ENCODE measurements at places on chromosomes 3 and 15. TPM values are rescaled to one million over a fixed set of nuclear protein-coding genes. Genes with fewer than 3 reads are reported as not detected.

The GRM2 gene
- 0.69 TPM for total RNA-seq

The FBXL2 gene
- total RNA-seq, result 27.6 TPM

The CLEC3B gene
- total RNA-seq, result not detected

DNA sequence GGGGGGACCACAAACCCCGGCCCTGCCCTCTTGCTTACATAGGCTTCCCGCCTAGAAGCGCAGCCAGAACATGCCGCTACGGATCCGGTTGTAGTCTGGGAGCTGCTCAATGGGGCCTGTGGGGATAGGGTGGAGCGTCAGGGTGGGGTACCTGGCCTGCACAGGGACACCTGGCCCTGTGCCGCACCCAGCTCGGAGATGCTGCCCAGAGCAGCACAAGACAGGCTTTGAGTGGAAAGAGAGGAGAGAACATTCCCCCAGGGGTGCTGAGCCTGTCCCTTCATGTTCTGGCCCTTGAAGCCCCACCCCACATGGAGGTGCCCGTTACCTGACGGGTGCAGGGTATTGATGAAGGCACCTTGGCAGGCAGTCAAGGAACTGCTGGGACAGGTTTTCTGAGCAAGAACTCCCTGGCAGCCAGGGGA, 4.0 kb upstream of the COL7A1 start:
- peaks cover 6% of the 10 kb centered on the region for H3K4me1 ChIP-seq
- no peak for DNase-seq
- H3K27me3 ChIP-seq, result no peaks in the 10 kb centered on the region
- H3K36me3 ChIP-seq, result peaks cover 41% of the 10 kb centered on the region

- H3K27me3 ChIP-seq, result no peaks in the 10 kb centered on the region
- H3K36me3 ChIP-seq, result no peaks in the 10 kb centered on the region
- no peaks in the 10 kb centered on the region for H3K4me1 ChIP-seq
- peak; percentile 47 for DNase-seq
- no peak overlapping the region for H3K27ac ChIP-seq
These were observed 543.0 kb upstream of the KCNMB2 start for GRCh38 chr3:177992993-177993970.

DNA sequence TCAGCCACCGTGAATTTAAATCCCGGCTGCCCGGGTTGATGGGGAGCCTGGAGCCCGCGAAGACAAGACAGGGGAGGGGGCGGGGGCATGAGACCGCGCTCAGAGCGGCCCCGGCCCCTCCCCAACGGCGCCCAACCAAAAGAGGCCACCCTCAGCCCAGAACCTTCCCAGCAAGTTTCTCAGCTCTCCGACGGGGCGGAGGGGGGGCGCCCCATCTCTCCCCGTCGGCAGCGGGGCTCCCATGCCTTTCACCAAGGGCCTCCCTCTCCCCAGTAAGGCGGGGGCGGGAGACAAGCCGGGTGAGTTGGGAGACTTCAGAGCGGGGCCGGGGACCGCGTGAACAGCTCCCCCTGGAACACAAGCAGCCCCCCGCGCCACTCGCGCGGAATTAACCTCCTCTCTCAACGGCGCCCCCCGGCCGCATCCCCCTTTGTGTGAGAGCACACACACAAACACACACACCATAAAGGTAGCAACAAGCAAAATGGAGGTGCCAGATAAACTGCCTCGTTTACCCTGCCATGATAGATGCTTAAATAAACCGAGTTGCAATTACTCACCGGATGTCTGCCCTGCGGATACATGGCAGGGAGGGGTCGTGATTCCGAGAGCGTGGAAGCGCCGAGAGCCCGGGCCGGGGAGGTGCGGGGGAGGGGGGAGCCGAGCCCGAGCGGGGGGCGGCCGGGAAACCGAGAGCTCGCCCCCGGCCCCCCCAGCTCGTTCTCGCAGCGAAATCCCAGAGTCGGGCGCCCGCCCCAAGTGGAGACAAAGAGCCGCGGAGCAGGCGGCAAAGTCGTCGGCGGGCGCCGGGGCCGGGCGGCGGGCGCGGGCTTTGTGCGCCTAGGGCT, 1.3 kb downstream of the TLE3 start:
- DNase-seq, result peak; percentile 50
- H3K36me3 ChIP-seq, result no peaks in the 10 kb centered on the region
- peaks cover 30% of the 10 kb centered on the region for H3K4me1 ChIP-seq

DNA sequence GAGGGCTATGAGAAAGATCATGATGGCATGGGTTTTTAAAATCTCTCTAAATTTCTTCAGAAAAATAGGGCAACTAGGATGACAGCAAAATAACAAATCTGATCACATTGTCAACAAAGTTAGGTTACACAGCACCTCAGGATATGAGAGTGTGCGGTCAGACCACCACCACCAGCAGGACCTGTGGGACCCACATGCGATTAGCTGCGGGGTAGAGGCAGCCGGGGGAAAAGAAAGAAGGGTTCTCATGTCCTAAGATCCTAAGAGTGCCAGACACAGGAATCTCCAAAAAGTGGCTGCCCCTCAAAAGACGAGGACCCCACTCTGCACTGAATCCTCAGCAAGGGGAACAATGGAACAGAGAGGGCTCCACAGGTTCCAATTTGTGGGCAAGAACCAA, 15.6 kb downstream of the CHRNA3 start:
- H3K4me1 ChIP-seq, result no peaks in the 10 kb centered on the region
- no peaks in the 10 kb centered on the region for H3K36me3 ChIP-seq
- no peaks in the 10 kb centered on the region for H3K27me3 ChIP-seq

DNA sequence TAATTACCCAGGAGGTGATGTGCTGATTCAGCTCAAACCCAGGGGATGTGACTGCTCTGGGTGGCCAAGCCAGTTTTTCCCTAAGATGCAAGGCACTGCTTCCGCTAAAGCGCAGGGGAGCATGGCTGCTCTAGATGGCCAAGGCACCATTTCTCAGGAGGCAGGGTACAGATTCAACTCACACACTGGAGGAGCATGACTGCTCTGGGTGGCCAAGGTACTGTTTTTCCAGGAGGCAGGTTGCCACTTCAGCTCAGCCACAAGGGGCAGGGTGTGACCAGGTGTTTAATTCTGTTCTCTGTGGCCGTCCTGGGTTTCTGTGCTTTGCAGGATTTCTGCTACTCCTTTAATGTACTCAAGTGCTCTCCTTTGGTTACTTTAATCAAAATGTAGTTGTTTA, 659.3 kb upstream of the ARRDC4 start:
- no peak overlapping the region for H3K4me3 ChIP-seq
- H3K36me3 ChIP-seq, result no peaks in the 10 kb centered on the region
- H3K27ac ChIP-seq, result no peak overlapping the region
- H3K4me1 ChIP-seq, result no peaks in the 10 kb centered on the region
- no peak for DNase-seq

DNA sequence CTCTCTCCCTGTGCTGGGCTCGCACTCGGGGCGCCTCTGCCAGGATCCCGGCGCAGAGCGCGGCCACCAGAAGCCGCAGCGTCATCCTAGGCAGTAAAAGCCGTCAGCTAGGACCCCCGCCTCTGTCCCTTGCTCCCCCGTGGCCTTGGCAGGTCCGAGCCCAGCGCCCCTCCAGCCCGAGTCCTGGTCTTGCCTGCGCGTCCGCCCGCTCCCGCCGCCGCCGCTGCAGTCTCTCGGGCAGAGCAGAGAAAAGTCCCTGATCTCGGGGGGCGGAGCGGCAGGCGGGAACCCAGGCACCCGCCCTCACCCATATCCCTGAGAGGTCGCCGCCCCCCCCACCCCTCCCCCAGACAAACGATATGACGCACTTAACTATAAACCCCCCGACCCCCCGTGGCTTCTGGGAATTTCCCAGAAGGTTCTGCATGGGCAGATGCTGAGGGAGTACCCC, at the start of gene COL7A1:
Gene COL7A1 (minus strand): TSS at position 255 of the 451 bp plus-strand sequence. CDS start 170 bp downstream, at position 85.
- peak within 1 kb of the TSS; percentile 81 for H3K27ac ChIP-seq
- DNase-seq, result no peak
- no peaks in the 10 kb centered on the region for H3K27me3 ChIP-seq
- no peak within 1 kb of the TSS for H3K4me3 ChIP-seq
- H3K4me1 ChIP-seq, result peaks cover 6% of the 10 kb centered on the region

GRCh38 chr3:16148783-16149182, 25.7 kb upstream of the GALNT15 start:
- H3K27ac ChIP-seq, result no peak overlapping the region
- no peaks in the 10 kb centered on the region for H3K4me1 ChIP-seq
- no peaks in the 10 kb centered on the region for H3K27me3 ChIP-seq
- H3K36me3 ChIP-seq, result no peaks in the 10 kb centered on the region
- no peak overlapping the region for H3K4me3 ChIP-seq

DNA sequence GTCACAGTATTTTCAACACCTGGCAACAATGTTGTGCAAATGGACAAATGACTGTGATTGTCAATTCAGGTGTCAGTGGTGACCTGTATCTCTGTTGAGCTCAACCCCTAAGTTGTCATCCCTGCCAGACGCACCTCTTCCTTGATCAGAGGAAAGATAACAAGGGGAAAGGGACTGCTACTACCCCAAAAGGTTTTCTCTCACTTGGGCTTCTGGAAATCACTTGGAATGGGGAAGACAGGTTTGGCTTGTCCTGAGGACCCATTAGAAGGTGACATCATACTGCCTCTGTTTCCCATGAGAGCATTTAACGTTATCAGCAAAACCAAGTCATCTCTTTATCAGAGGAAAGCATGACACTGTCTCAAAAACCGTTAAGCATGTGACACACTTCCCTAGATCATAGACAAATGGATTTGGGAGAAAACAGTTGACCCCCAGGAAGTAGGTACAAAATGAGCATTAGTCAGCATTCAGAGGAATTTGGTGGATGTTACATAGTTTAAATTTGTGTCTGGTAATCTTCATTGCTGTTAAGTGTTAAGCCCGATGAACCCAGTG, 769.5 kb downstream of the GRM7 start:
- peak; percentile 47 for DNase-seq
- no peak overlapping the region for H3K27ac ChIP-seq
- no peak overlapping the region for H3K4me3 ChIP-seq
- H3K36me3 ChIP-seq, result no peaks in the 10 kb centered on the region
- no peaks in the 10 kb centered on the region for H3K4me1 ChIP-seq

- no peaks in the 10 kb centered on the region for H3K36me3 ChIP-seq
- H3K4me1 ChIP-seq, result no peaks in the 10 kb centered on the region
- no peak overlapping the region for H3K4me3 ChIP-seq
- no peak overlapping the region for H3K27ac ChIP-seq
- H3K27me3 ChIP-seq, result peaks cover 5% of the 10 kb centered on the region
These were observed 9.8 kb upstream of the RHCG start for GRCh38 chr15:89506026-89506686.

The CTXN2 gene
- total RNA-seq, result not detected

The PAK6 gene
- 9.7 TPM for total RNA-seq

GRCh38 chr3:15496341-15496664, 25.2 kb downstream of the COLQ start:
- no peak overlapping the region for H3K4me3 ChIP-seq
- no peaks in the 10 kb centered on the region for H3K27me3 ChIP-seq
- no peaks in the 10 kb centered on the region for H3K36me3 ChIP-seq
- DNase-seq, result no peak
- H3K27ac ChIP-seq, result peak overlapping the region; percentile 94
- H3K4me1 ChIP-seq, result peaks cover 22% of the 10 kb centered on the region

DNA sequence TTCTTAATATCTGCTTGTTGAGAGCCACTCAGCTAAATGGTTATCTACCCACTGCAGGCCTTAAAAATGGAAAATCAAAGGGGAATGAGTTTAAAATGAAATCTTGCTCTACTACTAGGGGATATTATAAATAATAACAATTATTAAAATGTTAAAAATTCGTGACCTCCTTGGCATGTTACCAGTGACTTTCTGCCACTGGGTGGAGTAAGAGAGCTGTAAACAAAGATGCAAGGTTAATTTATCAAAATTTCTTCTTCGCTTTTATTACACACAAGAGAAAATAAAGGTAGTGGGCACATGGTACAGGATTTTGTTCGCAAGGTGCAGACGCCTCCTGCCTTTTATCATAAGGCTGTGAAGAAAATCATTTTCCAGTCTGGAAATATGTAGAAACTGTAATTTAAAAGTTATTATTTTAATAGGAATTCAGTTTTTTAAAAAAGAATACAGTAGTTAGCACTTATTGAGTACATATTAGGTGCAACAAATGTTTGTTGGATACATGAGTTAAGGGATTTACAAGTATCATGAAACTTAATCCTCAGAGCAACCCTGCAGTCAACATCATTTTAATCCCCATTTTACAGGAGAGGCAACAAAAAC, 272.6 kb downstream of the SUCLG2 start:
- no peak overlapping the region for H3K4me3 ChIP-seq
- H3K27me3 ChIP-seq, result no peaks in the 10 kb centered on the region
- H3K27ac ChIP-seq, result no peak overlapping the region

DNA sequence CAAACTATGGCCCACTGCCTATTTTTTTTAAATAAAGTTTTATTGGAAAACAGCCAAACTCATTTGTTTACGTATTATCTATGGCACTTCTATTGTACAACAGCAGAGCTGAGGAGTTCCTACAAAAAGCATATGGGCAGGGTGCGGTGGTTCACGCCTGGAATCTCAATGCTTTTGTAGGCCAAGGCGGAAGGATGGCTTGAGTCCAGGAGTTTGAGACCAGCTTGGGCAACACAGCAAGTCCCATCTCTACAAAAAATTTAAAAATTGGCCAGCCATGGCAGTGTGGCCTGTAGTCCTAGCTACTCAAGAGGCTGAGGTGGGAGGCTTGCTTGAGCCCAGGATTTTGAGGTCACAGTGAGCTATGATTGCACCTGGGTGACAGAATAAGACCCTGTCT, 142.3 kb downstream of the RORA start:
- H3K4me1 ChIP-seq, result no peaks in the 10 kb centered on the region
- no peaks in the 10 kb centered on the region for H3K36me3 ChIP-seq
- H3K27ac ChIP-seq, result no peak overlapping the region

- no peaks in the 10 kb centered on the region for H3K36me3 ChIP-seq
- peaks cover 9% of the 10 kb centered on the region for H3K4me1 ChIP-seq
- DNase-seq, result no peak
- H3K27ac ChIP-seq, result no peak overlapping the region
These were observed 247.2 kb downstream of the SHQ1 start for GRCh38 chr3:72601060-72601459.

DNA sequence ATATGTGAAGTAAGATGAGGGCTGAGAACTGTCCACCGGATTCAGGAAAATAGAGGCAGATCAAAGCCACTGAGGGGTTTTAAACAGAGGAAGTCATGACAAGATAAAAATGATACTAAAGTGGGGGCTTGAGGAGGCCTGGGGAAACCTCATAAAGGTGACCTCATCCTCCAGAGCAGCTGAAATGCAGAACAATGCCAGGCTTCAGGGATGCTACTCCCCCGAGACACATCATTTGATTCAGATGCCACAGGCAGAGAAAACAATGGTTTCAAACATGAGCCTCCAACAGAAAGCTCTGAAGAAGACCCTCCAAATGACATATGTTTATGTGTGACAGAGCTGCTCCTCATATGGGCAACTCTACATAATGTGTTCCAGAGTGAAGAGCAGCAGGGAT, 6.4 kb downstream of the CFAP20DC start:
- H3K27ac ChIP-seq, result no peak overlapping the region
- no peak for DNase-seq
- no peaks in the 10 kb centered on the region for H3K27me3 ChIP-seq

The ACOX2 gene
- 27.3 TPM for total RNA-seq

The CLDN16 gene
- 0.18 TPM for total RNA-seq

The ERICH6 gene
- total RNA-seq, result 0.18 TPM

The PPM1L gene
- 13.5 TPM for total RNA-seq

The GUCA1C gene
- not detected for total RNA-seq

The FANCD2OS gene
- total RNA-seq, result not detected
